ENCODE measurements at places on chromosomes 5 and 9.

DNA sequence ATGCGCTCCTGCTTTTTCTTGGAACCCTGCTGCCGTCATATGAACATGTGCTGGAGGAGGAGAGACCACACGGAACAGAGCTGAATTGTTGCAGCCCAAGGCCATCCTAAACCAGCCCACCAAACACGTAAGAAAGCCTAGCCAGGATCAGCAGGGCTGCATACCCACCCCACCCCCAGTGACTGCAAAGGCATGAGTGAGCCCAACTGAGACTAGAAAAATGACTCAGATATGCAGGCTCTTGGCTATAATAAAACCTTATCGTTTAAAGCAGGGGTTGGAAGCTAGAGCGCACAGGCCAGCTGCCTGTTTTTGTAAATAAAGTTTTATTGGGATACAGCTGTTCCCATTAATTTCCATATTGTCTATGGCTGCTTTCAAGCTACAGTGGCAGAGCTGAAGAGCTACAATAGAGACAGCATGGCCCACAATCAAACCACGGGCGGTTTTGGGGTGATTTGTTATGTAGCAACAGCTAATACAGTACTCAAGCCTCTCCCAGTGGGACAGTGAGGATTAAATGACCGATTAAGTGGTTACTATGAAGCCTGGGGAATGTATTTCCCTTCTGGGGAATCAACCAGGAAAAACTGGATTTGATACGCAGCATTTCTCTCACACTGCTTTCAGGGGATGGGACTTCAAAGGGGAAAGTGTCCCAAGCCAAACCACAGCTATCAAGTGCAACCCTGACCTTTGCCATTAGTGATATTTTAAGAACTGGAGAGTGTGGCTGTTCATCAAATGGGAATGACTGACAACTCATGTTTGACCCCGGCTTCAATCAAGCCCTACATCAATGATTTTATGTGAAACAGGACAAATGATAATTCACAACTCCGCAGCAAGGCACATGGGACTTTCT lies 6.3 kb downstream of the SHB start:
- no peak for DNase-seq

DNA sequence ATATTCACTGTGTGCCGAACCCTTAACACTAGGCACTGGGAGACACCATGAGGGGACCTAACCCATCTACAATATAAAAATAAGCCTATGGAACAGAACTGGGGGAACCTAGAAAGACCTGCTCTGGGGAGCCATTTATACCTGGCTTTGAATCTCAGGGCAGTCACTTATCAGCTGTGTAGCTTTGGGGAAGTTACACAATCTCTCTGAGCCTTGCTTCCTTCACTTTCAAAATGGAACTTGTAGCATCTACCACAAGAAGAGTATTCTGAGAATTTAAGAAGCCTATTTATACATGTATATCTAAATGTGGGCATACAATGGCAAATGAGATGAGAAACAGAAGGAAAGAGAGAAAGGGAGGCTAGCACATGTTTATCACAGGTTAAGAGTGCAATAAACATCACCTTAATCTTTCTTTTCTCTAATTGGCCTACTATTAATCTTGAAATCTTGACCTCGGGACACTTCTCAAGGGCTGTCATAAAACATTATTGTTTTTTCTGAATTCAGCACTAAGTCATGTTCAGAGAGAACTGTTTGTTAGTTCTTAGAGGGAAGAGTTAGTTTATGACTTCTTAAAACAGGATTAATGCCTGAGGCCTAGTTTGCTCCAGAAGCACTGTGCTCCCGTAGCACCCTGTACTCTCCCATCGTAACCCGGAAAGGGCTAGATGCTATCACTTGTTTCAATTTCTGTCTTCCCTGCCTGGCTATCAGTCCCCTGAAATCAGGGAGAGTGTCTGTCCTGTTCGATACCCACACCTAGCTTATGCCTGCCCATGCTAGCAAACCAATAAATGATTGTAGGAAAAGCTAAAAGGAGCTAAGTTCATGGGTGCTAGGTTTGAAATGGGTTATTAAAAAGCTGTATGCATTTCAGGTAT lies 606.4 kb upstream of the CLINT1 start:
- peak; percentile 15 for DNase-seq

DNA sequence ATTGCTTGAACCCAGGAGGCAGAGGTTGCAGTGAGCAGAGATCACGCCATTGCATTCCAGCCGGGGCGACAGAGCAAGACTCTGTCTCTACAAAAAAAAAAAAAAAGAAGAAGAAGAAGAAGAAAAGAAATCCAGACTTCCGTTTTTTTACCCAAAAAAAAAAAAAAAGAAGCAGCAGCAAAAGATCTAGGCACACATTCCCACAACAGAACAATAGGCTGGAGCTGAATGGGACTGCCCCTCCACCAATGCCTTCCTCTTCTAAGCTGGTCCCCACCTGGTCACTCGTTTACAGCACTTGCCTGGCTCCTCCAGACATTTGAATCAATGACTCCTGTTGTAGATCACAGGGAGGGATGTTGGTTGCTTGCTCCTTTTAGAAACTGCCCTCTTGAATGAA lies 1.6 kb upstream of the LMAN2 start:
- peak; percentile 38 for DNase-seq

DNA sequence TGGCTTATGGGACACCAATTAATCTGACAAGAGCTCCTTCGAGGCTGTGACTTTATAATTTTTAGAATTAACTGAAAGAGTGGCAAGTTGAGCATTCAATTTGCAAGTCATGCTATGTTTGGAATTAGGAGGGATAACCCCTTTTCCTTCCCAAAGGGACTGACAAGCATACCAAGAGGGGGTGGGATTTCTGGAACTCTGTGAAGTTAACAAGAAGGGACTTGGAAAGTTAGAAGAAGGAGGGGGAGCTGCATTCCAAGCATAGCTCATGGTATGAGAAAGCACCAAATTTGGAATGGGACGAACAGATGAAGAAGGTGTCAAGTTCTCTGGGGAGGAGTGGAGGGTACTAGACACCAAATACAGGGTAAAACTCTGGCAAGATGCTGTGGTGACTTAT lies 8.9 kb upstream of the PALM2AKAP2 start:
- no peak for DNase-seq

GRCh38 chr5:111961862-111962261 lies 204.9 kb upstream of the NREP start:
- no peak for DNase-seq

- no peak for DNase-seq
Observed at GRCh38 chr5:174236070-174236469, 190.6 kb downstream of the NSG2 start.

DNA sequence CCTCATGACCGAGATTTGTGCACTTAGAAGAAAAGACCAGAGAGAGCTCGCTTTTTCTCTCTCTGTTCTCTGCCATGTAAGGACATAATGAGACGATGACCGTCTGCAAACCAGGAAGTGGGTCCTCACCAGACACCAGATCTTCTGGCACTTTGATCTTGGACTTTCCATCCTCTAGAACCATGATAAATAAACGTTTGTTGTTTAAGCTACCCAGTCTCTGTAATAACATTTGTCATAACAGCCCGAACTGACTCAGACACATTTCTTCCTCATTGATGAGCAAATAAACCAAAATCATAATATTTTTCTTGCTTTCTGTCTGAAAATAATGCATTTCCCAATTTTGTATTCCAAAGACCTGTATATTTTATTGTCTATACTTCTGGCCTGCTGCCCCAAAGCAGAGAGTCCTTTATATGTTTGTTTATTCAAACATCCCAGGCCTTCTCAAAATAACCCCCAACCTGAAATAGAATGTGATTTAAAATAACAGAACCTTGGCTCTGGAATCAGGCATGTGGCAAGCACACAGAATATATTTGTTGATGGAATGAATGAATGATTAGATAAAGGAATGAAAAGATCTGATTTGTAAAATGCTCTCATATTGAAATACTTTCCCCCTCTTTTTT lies 396.5 kb downstream of the ADGRV1 start:
- no peak for DNase-seq

DNA sequence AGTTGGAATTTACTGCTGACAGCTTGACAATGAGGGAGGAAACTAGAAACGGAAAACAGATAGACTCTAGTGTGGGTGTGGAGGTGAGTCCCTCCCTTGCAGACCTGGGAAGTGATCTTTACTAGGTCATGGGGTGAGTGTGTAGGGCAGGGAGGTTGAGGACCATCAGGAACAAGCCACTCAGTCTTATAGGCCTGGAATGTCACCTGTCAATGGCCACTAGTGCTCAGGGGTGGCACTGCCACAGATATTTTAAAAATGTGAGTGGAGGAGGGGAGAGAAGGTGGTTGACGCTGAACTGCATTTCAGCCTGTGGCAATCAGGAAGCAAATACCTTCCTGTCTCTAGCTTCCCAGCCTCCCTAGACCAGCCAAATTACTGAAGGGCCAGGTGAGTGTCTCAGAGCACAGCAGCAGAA lies 9.0 kb downstream of the OR2S2 start:
- DNase-seq = no peak

DNA sequence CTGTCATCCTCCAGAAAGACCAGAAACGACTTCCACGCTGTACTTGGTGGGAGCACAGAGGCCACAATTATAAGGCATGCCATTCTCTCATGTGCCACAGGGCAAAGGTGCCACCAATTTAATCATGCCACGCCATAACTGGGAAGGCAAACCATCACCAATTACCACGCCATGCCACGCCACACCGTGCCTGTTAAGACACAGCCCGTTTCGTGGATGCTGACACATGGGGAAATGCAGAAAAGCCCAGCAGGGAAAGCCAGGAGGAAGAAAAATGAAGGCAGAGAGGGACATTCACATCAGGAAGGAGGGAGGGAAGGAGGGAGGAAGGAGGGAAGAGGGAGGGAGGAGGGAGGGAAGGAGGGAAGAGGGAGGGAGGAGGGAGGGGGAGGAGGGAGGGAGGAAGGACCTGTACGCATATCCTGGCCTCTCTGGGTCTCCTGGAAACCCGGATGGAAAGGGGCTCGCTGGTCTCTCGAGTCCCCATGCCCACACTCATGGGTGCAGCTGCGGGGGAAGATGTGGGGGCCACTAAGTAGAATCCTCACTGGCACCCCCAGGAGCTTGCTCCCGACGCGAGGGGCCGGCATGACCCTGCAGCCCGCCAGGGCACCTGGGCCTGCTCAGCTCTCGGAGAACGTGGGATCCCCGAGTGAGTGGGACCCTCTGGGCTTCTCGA lies 61.7 kb upstream of the UBAC1 start:
- DNase-seq = no peak

- DNase-seq = peak; percentile 8
Observed at GRCh38 chr9:27539479-27540441, 10.1 kb upstream of the MOB3B start.

DNA sequence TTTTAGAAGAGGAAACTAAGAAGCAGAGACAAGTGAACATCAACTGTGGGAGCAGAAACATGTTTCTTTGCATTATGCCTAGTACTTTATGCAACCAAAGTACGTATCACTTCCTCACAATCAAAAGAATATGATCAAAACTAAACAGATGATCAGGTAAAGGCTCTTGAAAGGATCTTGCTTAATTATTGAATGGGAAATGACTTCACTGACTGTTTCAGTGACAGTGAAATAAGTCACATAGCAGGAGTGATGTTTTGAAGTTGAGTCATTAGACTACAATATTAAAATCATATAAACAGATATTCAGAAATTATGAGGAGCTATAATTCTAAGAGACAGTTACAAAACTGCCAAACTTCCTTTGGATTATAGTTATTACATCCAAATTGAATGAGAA lies 527.3 kb downstream of the MTRR start:
- DNase-seq = no peak

GRCh38 chr9:130927995-130928900 lies 10.8 kb downstream of the FIBCD1 start:
- no peak for DNase-seq

DNA sequence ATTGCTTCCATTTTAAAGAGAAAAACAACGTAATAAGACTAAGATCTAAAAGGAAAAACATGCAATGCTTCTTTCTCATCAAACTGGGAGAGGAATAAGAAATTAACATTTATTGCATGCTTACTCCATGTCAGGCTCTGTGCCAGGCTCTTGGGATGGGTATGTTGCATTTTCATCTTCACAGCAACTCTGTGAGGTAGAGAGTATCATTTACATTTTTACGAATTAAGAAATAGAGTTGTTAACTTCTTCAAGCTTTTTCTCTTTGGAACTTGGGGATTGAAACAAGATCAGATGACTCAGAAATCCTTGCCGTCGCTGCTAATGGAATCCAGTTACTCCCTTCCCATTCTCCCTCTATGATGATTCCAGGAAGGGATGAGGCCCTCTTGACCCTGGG lies 39.5 kb downstream of the PDE8B start:
- no peak for DNase-seq

DNA sequence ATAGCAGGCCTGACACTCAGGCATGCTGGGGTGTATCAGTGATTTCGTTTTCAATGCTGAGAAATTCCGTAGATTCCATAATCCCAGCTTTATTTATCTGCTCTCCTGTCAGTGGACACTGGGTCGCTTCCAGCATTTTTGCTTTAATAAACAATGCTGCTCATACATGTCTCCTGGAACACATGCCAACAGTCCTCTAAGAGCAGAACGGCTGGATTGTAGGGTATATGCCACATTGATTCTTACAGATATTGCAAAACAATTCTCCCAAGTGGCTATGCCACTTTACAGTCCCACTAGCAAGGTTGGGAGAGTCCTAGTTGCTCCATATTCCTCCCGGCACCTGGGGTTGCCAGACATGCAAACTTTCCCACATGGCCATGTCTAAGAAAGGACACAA lies 81.9 kb downstream of the RAPGEF1 start:
- no peak for DNase-seq

DNA sequence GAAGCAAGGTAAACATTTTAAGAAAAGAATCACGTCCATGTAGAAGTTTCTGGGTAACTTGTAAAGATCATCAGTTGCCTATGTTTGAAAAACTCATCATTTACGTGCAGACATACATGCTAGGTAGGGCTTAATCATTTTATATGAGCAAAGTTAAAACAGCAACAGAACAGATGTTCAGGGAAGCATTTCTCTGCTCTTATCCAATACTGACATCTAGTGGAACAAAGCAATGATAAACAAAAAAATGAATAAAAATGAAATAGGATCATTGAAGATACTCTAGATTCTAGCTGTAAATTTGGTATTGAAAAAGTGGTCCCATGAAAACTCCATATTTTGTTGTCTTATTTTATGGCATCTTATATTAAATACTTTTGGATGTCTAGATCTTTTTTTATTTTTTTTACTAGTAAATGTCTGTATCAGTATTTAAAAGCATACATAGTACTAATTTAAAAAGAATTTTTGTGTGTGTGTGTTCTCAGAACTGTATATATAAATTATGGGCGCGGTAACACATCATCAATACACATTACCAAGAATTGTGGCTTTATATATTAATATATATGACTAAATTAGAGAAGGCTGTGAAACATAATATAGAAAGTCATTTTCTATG lies 1050.2 kb downstream of the CDH12 start:
- peak; percentile 62 for DNase-seq

GRCh38 chr9:18360005-18360404 lies 113.9 kb upstream of the ADAMTSL1 start:
- DNase-seq = no peak

Data from hematopoietic multipotent progenitor cell treated with erythropoietin and hydrocortisone succinate and interleukin-3 and kit ligand, for 4 days (in vitro differentiated cells).